Left renal pelvis (tissue), 4 donors: ENCODE measurements at places on chromosomes 4 and X. TPM values are rescaled to one million over a fixed set of nuclear protein-coding genes. Genes with fewer than 3 reads are reported as not detected.

The STOX2 gene
- polyA plus RNA-seq, result 9.0 TPM

The CHRDL1 gene
- 11.5 TPM for polyA plus RNA-seq

The SHROOM2 gene
- 21.7 TPM for polyA plus RNA-seq

The PCYT1B gene
- 2.8 TPM for polyA plus RNA-seq

The SPANXN3 gene
- polyA plus RNA-seq, result not detected

The TCEANC gene
- 6.8 TPM for polyA plus RNA-seq
